ENCODE measurements at places on chromosomes 12 and 14. TPM values are rescaled to one million over a fixed set of nuclear protein-coding genes. Genes with fewer than 3 reads are reported as not detected.
A peak's percentile ranks its signal among the peaks of the same experiment; 100 is the strongest.

SERPINA9 gene
- polyA plus RNA-seq = not detected

- no peaks in the 10 kb centered on the region for H3K4me1 ChIP-seq
- DNase-seq = no peak
- H3K27ac ChIP-seq = no peak overlapping the region
- no peaks in the 10 kb centered on the region for H3K36me3 ChIP-seq
- H3K4me3 ChIP-seq = no peak overlapping the region
- H3K27me3 ChIP-seq = peaks cover 8% of the 10 kb centered on the region
Measured at GRCh38 chr12:131499160-131499863, 211.6 kb upstream of the SFSWAP start.

TAS2R9 gene
- polyA plus RNA-seq = not detected

ESR2 gene
- polyA plus RNA-seq = 0.32 TPM

GRCh38 chr12:1167784-1168183 lies 176.8 kb downstream of the ERC1 start:
- H3K4me3 ChIP-seq = no peak overlapping the region
- no peaks in the 10 kb centered on the region for H3K36me3 ChIP-seq
- DNase-seq = no peak
- no peaks in the 10 kb centered on the region for H3K27me3 ChIP-seq

DNA sequence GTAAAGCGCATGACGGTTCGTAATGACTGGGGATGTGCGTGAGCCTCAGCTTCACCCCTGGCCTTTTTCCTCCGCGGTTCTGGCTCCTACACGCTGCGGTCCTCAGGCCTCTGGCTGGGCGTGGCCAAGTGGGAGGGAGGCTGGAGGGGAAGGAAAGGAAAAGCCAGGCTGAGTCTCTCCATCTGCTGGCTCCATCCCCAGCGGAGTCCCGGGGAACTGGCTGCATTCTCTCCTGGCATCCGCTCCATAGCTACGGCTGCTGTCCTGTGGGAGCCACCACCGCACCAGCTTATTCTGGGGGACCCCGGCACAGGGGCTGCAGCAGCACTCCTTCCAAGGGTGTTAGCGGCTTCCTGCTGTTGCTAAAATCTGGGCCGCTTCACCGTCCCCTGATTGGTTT lies 68.2 kb upstream of the SLC24A4 start:
- no peak overlapping the region for H3K4me3 ChIP-seq
- H3K4me1 ChIP-seq = peaks cover 12% of the 10 kb centered on the region
- no peak overlapping the region for H3K27ac ChIP-seq
- H3K27me3 ChIP-seq = peaks cover 19% of the 10 kb centered on the region
- no peak for DNase-seq
- H3K36me3 ChIP-seq = no peaks in the 10 kb centered on the region

LBHD2 gene
- polyA plus RNA-seq = not detected

DNA sequence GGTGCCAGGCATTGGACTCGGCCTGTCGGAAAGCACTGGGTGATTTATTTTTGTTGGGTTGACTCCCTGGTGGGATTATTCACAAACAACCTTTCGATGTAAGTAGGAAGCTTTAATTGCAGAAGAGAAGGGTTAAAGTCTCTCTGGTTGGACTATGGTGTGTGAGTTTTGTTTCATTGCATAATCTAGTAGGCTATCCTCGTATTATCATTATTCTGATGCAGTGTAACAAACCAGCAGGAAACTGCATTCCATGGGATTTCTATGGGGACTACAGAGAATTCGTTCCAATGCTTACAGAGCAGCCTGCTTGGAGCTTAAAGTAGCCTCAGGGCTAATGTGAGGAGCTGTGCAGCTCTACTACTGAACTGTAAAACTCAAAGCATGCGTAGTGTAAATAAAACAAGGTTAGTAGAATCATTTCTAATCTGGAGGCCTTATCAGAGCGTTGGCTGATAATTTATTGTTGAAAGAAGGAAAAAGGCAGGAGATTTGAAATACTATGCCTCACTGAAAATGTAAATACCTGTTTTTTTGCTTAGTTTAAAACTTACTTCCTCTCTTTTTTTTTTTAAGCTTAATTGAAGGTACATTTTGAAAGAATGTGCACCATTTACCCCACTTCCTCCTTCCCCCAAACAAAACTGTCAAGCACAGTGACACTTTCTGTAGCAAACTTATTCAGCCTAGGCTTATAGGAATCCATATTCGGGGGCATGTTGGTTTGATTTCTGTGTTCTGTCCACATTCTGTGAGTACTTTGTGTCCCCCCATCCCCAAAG lies 226.7 kb downstream of the NPAS3 start:
- H3K27me3 ChIP-seq = no peaks in the 10 kb centered on the region
- DNase-seq = no peak
- no peak overlapping the region for H3K4me3 ChIP-seq
- H3K36me3 ChIP-seq = no peaks in the 10 kb centered on the region

OR6C74 gene
- polyA plus RNA-seq = not detected

GRCh38 chr12:124478416-124478815 lies 89.0 kb downstream of the NCOR2 start:
- peaks cover 29% of the 10 kb centered on the region for H3K4me1 ChIP-seq
- H3K4me3 ChIP-seq = no peak overlapping the region
- H3K27me3 ChIP-seq = peaks cover 6% of the 10 kb centered on the region
- H3K27ac ChIP-seq = peak overlapping the region; percentile 53
- DNase-seq = no peak
- peaks cover 43% of the 10 kb centered on the region for H3K36me3 ChIP-seq

GRCh38 chr12:50052964-50053363 lies 4.4 kb upstream of the ASIC1 start:
- no peak for DNase-seq
- H3K36me3 ChIP-seq = no peaks in the 10 kb centered on the region
- H3K4me3 ChIP-seq = no peak overlapping the region

DNA sequence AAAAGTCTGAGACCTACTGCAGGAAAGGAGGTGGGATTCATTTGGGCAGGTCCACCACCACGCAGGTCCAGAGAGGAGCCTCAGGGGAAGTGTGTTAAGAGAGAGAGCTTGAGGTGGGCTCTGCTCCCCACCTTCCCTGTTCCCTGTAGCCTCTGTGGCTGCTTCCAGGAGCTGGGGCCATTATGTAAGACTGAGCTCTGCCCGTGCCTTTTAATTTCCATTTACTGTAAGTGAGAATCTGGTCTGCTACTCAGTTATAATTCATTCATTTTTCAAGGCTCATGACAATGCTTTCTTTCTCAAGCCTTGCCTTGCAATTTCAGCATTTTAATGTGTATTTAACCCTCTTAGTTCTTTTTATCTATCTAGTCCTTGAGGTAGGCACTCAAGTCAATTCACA lies 8.3 kb downstream of the SLC4A8 start:
- H3K27ac ChIP-seq = no peak overlapping the region
- H3K27me3 ChIP-seq = no peaks in the 10 kb centered on the region
- H3K4me1 ChIP-seq = no peaks in the 10 kb centered on the region

Measured in immature natural killer cell (primary cell).